ENCODE measurements at places on chromosomes 5 and 9. TPM values are rescaled to one million over a fixed set of nuclear protein-coding genes. Genes with fewer than 3 reads are reported as not detected.

GRCh38 chr9:134085674-134086073 is 17.8 kb upstream of the BRD3 start:
- no peak for DNase-seq

GRCh38 chr9:109811876-109812275 is 31.9 kb downstream of the PALM2AKAP2 start:
- no peak for DNase-seq

GRCh38 chr9:130739081-130739480 is 45.5 kb downstream of the EXOSC2 start:
- no peak for DNase-seq

GRCh38 chr5:112717506-112718082 is 20.1 kb upstream of the APC start:
- DNase-seq = no peak

GRCh38 chr5:53997736-53998627 is 312.4 kb downstream of the ARL15 start:
- no peak for DNase-seq

CEL gene
- 0.99 TPM for total RNA-seq

DNA sequence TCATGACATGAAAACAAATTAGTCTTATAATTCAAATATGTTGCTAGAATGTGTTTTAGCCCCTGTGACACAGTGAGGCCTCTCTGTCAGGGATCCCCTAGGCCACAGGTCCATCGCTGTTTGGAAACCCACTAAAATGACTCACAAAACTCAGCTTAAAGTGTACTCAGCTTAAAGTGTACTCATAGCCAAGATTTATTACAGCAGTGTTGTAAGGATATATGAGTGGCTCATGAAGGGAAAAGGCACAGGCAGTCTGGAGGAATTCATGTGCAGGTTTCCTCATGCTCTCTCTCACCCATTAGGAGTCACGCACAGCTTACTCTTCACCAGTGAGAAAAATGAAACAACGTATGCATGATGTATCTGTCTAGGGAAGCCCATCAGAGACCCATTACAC is 24.4 kb upstream of the TGFBI start:
- DNase-seq = no peak

- DNase-seq = no peak
Measured at GRCh38 chr9:111720174-111720573, 58.8 kb downstream of the GNG10 start.

GRCh38 chr5:142650060-142650459 is 35.8 kb downstream of the FGF1 start:
- DNase-seq = no peak

DNA sequence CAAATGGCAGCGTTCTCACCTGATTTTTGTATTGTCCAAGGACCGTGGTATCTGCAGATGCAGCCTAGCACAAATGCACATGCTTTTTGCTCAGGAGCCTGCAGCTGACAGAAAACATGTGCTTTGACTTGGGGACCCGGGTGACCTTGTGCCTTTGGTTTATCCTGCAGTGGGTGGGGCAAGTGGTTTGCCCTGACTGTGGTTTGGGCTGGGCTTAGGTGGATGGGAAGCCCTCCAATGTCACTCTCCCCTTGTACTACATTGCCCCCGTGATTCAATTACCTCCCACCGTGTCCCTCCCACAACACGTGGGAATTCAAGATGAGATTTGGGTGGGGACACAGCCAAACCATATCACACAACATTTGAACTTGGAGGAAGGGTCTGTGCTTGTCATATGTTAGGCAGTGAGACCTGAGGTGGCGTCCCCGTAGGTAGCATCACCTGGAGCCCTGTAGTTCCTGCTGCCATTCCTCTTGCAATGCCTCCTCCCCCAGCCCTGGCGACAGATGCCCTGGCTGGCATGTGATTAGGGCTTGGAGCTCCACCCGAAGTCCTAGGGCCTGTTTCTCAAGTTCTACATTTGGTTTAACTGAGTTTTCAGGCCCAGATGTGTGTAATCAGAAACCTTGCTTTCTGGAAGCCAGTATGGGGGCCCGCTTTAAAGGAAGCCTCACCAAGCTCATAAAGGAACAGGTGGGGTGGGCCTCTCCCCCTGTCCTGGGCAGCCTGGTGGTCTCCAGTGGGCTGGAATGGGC is 2.1 kb downstream of the ANKRD33B start:
- no peak for DNase-seq

DNA sequence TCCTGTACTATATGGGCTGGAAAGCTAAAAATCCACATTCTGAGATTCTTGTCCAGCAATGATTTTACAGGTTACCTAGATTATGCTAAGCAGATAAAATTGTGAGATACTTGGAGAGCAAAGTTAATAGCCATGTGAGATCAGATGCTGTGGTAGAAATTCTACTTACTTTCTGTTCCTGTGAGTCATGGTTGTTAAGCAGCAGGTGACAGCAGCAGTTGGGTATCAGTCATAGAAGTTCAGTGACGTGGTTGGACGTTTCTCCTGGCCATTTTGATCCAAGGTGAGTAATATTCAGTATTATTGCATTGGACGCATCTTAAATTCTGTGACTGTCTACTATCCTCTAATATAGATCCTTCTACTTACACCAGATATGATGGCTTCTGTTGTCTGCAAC is 524.5 kb downstream of the TMEM38B start:
- no peak for DNase-seq

- no peak for DNase-seq
Measured at GRCh38 chr5:77168161-77168878, 42.2 kb upstream of the PDE8B start.

EIF4E1B gene
- not detected for total RNA-seq

DNA sequence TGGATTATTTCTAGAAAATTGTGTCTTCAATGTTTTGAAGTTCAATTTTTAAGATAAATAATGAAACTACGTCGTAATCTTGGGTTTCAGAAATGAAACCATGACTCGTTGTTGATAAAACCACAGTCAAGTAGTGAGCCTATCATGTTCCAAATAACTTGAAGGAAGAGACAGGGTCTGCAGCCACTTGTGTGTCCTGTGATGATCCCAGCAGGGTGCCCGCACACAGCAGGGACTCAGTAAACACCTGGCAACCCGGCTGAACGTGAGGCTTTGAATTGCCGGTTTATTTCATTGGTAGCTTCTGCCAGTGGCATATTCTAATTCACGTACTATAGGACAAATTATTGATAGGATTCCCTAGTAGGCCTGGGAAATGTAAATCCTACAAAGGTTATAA is 679.6 kb downstream of the IRX1 start:
- DNase-seq = no peak

FCN2 gene
- total RNA-seq = not detected

All from glomerular endothelial cell (primary cell).